ENCODE measurements at places on chromosomes 6 and 20.

DNA sequence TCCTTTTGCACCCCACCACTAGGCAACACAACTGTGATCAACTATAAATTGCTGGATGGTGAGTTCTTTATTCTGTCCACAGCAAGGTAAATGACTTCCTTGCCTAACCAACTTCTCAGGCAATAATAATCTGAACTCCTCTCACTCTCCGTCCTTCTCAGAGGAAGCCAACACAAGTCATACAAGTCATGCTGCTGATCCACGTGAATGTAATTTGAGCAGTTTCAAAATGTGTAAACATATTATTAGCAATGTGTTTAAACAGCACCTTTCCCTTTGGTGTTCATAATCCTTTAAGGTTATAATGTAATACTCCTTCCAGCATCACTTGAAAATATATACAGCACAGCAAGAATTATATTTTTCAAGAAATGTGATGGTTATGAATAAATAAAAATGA is 127.9 kb downstream of the QRSL1 start:
- DNase-seq, result peak; percentile 27

DNA sequence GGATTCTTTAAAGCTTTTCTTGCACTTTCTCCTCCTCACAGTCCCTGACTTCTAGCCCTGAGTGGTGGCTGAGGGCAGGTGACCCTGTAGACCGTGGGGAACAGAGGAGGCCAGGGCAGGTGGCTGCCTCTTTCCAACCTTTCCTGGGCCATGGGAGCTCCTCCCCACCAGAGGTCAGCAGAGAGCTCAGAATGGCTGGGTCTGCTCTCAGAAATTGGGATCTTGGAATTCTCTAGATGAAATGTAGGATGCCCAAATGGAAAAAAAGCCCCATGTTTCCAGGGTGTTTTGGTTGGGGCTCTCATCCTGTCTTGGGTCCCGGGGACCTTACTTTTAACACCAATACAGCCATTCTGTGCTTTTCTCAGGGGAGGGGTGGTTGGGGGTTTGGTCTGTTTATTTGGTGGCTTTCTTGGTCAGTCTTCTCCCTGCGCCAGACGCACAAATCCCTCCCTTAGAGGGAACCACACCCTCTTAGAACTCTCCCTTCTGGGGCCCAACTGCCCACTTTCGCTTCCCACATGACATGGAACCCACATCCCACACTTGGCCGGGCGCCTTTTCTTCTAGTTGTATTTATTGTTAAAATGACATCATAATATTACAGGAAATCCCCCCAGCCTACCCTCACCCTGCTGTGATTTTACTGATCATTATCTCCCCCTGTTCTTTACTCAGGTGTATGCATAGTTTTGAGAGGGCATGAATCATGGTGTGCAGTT is 17.9 kb downstream of the GNAS start:
- DNase-seq, result peak; percentile 38

- DNase-seq, result no peak
These were observed 541.7 kb upstream of the BTBD3 start for GRCh38 chr20:11375966-11376365.

DNA sequence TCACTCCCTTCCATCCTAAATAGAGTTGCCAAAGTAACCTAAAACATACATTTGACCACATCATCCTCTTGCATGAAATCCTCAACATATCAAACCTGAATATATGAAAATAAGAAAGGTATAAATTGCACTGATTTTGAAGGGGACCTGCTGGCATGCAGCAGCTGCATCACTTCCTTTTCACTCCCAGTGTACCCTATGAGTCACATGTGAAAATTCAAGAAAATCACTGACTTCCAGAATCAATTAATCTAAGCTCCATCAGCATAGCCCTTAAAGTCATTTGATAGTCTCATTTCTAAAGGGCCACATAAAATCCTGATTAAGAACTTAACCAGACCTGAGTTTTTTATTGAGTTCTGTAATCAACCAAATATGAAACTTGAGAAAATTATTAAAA is 24.3 kb downstream of the SNX14 start:
- no peak for DNase-seq

- DNase-seq, result no peak
These were observed 213.8 kb upstream of the ZFP64 start for GRCh38 chr20:52405417-52405816.

DNA sequence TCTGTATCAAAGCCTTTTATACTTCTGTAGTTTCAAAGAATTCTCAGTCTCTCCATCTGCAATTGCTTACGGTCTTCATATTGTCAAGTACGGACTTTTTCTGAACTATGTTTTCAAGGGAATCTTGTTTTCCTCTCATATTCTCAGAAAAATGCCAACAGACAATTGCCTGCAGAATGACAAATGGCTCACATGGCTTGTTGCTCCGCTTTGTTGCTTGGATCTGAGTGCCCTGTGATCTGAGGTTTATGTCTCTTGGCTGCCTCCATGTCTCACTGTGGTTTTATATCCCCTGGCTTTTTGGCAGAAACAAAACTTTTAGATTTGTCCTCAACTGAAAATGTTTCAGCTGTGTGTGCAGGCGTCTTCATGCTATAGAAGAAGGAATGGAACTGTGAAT is 285.4 kb upstream of the CHD6 start:
- DNase-seq, result no peak

GRCh38 chr6:127959869-127960268 is 59.0 kb upstream of the THEMIS start:
- DNase-seq, result no peak

DNA sequence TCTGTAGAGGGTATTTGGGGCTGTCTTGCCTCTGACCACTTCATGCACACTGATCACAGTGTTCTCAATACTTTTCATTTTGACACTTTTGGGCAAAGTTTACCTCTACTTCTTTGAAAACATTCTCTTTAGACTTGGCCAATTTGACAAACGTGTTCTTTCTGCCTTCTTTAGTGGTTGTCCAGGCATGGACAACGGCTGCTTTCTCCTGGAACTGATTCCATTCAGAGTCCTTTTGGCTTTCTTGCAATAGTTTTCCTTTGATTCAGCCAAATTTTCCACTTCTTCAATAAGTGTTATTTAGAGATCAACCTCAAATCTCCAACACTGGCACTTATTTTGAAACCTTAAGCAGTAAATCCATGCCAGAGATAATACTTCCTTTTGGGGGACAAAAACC is 6.7 kb upstream of the CST9 start:
- DNase-seq, result no peak

GRCh38 chr6:169669889-169670288 is 31.9 kb downstream of the WDR27 start:
- no peak for DNase-seq
